H4 (cell line): ENCODE measurements at places on chromosomes 5 and 9.

DNA sequence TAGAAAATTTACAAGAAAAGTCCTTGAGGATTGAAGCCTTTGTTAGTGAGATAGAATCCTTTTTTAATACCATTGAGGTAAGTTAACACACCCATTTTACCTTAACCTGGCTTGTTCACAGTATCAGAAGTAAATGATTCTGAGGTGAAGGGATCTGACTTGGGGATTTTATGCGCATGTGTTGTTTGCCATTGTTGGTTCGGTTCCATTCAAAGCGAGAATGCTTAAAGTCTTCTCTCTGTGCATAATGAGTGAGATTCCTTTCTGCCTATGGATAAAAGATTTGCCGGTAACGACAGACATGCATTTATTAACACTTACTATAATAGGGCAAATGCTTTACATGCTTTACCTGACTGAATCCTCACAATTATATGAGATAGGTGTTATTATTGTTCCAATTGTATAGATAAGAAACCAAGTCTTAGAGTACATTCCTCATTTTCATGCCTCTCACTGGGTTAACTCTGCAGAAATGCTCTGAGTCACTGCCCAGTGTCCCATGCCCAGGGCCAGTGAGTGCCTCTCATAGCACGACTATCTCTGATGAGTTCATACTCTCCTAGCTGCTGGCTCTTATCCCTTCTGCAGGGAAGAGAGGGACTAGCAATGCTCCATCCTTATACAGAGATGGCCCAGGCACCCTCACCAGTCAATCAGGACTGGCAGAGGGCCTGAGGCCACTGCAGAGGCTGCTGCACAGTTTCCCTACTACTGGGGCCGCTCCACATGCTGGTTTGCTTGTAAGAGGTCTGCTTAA is 54.4 kb downstream of the CMYA5 start:
- DNase-seq, result no peak

DNA sequence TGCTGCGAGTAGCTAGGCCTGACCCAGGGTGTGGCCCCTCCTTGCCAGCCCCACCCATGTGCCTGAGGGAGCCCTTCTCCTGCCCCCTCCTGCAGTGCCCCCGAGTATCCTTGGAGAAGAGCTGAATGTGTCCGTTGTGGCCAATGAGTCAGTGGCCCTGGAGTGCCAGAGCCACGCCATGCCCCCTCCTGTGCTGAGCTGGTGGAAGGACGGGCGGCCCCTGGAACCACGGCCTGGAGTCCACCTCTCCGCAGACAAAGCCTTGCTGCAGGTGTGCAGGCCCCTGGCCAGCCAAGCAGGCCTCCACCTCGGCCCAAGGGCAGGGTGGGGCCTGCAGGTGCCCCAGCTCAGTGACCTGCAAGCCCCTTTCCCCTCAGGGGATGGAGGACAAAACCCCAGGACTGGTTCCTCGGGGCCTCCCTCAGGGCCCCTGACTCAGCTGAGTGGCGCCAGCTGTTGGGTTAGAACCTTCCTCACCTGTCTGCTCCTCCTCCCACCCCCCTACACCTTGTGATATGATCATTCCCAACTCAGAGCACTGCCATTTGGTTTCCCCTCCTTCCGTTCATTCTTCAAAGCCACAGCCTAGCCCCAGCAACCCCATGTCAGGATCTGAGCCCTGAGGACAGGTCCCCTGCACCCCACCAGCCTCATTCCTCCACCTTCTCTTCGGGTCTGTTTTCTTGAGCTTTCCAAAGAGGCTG is 80.0 kb upstream of the ASS1 start:
- no peak for DNase-seq

GRCh38 chr9:124527781-124528180 is 20.6 kb upstream of the NR5A1 start:
- no peak for DNase-seq

- DNase-seq, result no peak
These were observed 67.7 kb upstream of the ST8SIA4 start for GRCh38 chr5:100970646-100971255.

- DNase-seq, result no peak
These were observed 89.5 kb downstream of the LMX1B start for GRCh38 chr9:126703002-126703865.

DNA sequence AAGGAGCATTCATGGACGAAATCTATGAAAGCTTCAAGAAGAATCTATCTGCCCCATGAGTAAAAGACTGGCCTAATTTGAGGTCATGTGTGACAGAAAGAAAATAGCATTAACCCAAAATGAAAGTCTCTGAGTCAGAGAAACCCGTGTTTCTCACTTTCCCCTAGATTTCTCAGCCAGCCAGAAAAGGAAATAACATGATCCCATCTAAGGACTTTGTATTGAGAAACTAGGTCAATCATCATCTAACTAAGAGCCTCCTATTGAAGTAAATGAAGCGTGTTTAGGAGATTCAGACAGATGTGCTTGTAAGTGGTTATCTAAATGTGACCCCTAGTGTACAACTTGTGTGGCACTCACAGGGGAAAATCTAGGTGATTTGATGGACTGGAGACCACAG is 77.3 kb upstream of the ZNF366 start:
- no peak for DNase-seq

DNA sequence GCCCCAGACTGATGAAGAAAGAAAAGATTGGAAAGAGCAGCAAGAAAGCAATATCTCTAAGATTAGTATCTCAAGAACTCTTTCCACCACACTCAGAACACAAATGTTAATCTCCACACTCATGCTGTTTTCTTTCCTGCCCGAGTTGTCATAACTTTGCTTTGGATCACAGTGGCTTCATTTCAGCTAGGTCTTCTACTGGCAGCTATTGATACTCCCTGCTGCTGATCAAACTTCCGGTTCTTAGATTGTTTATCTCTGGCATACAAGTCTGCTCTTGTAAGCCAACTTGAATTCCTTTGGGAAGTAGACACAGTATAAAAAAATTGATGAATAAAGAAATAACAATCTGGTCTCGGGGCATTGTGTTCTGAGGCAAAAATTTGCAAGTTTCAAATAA is 77.7 kb upstream of the SPEF2 start:
- DNase-seq, result no peak

DNA sequence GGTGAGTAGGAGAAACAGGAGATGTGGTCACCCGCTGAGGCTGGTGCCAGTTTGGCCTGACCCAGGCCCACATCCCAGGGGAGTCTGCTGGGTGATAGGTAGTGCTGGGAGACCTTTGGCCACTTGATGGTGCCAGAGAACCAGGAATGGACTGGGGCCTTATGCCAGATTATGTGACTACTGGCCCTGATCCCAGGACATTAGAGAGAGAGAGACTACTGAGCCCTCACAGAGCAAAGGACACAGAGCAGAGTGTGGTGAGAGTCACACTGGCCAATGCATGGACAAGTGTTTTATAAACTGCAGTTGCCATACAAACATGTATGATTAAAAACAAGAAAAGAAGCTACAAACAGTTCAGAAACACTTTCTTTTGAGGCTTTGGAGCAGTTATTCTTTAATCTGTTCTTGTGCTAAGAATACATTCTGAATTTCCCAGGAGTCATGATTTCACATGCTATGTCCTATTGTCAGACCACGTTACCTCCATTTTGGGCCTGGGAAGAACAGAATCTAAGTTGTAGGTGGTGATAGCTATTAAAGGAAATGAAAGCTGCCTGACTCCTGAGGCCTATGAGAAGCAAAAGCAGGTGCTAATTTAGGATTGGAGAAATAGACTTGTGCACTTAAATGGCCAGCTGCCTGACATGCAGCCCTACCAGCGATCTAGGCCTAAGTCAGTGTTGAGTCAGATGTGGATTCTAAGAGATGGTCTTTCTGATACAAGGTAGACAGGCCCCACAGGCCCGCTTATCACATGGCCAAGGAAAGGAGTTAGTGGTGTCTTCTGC is 32.6 kb upstream of the TMOD1 start:
- peak; percentile 52 for DNase-seq

DNA sequence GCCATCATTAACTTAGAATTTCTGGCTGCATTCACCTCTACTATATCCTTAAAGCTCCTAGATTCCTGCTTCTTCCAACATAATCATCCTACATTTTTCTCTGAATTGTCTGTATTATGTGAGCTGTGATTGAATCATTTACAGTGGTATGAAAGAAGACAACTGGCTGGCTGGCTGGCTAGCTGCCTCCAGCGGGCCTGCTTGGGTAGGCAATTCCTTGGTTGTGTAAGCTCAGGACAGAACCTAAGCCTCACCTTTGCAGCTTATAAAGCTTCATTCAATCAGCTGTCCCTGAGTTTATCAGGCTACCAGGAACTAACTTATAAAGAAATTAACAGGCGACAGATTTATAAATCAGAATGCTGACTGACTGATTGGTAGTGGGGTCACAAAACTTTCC is 162.7 kb upstream of the NR3C1 start:
- no peak for DNase-seq

DNA sequence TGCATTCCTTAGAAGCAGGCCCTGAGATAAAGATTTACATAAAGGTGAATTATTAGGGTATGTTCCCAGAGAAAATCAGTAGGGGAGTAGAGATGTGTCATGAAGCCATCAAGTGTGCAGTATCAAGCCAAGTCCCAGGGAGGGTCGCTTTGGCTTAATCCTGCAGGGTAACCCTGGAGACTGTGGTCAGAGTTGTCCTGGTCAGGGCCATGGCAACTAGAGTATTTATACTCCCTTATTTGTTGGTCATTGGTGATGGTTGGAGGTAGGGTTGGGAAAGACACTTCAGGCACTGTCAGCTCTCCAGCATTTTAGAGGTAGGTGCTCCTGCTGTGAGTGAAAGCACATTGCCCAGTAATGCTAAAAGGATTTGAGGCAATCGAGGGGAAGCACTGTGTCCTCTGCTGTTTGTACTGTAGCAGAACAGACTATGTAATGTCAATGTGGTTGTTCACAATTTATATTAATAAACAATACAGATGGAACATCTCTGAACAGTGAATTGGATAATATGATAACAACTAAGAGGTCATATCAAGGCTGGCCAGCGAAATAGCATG is 108.9 kb downstream of the GDNF start:
- no peak for DNase-seq

GRCh38 chr5:72172786-72173185 is 65.5 kb downstream of the MAP1B start:
- no peak for DNase-seq

- no peak for DNase-seq
These were observed 480.8 kb downstream of the PSAT1 start for GRCh38 chr9:78777747-78778146.

- DNase-seq, result no peak
These were observed 194.2 kb downstream of the ATP10B start for GRCh38 chr5:160657622-160658458.

DNA sequence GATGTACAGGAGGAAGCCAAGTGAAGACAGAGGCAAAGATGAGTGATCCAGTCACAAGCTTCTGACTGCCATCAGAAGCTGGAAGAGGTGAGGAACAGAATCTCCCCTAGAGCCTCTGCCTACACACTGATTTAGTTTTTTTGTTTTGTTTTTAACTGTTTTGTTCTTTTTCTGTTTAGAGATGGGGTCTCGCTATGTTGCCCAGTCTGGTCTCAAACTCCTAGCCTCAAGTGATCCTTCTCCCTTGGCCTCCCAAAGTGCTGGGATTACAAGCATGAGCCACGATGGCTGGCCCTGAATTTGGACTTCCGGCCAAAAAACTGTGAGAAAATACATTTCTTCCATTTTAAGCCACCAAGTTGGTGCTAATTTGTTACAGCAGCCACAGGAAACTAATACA is 204.7 kb upstream of the ZNF608 start:
- DNase-seq, result no peak

- DNase-seq, result no peak
These were observed 109.4 kb upstream of the TBCA start for GRCh38 chr5:77885519-77885918.

DNA sequence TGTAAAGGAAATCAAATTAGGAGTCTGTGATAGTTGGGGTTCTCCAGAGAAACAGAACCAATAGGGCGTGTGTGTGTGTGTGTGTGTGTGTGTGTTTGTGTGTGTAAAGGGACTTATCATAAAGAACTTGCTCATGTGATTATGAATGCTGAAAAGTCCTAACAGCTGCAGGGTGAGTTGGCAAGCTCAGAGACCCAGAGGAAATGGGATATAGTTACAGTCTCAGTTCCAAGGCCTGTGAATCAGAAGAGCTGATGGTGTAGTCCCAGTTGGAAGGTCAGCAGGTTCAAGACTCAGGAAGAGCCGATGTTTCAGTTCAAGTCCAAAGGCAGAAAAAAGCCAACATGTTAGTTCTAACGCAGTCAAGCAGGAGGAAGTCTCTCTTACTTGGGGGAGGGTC is 214.2 kb downstream of the ELAVL2 start:
- DNase-seq, result no peak

DNA sequence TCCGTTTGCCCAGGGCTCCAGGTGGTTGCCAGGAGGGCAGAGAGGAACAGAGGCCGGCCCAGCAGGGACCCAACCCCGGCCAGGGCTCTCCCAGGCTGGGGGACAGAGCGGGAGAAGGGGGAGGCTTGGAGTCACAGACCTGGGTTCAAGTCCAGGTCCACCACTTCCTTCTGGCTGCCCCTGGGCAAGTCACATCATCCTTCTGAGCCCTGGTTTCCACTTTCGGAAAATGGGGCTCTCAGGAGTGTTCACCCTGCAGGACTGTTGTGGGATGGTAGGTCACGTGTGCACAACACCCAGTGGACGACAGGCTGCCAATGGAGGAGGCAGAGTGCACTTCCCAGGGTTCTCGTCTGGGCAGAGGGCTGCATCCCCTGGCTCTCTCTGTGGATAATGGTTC is 245.4 kb downstream of the PBX3 start:
- no peak for DNase-seq

DNA sequence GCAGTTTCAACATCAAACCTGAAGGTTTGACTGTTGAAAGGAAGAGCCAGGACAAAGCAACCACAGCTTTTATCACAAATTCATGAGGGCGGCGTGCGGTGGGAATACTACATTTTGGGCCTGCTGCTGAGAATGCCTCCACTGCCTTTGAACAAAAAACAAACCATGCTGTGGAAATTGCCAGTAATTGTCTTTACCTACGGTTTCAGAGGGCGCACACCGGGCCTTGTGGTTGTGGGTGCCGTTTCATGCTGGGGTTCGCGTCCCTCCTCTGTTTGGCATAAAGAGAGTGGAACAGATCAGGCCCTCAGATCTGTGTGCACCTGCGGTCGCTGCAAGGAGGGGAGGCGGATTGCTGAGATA is 27.6 kb upstream of the TCF7 start:
- DNase-seq, result no peak

GRCh38 chr9:83304686-83305085 is 233.5 kb downstream of the FRMD3 start:
- DNase-seq, result no peak

DNA sequence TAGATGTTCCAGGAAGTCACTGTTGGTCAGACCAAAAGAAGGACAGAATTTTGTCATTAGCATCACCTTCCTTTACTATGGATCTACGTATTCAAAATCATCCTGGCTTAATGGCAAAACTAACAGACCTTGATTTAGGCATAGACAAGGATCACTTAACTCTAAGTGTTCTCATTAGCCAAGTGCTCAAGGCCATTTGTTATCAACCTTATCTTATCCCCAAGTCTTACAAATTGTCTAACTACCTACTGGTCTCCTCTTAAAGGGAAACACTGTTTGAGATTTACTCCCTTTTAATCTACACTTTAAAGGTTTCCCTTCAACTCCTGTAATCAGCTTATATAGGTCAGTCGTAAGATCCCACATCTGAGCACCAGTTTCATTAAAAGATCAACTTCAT is 1197.5 kb upstream of the C9orf72 start:
- DNase-seq, result no peak

- no peak for DNase-seq
These were observed 71.2 kb upstream of the COX7C start for GRCh38 chr5:86546582-86546981.
